ENCODE measurements at places on chromosomes 7 and 10. TPM values are rescaled to one million over a fixed set of nuclear protein-coding genes. Genes with fewer than 3 reads are reported as not detected.

DNA sequence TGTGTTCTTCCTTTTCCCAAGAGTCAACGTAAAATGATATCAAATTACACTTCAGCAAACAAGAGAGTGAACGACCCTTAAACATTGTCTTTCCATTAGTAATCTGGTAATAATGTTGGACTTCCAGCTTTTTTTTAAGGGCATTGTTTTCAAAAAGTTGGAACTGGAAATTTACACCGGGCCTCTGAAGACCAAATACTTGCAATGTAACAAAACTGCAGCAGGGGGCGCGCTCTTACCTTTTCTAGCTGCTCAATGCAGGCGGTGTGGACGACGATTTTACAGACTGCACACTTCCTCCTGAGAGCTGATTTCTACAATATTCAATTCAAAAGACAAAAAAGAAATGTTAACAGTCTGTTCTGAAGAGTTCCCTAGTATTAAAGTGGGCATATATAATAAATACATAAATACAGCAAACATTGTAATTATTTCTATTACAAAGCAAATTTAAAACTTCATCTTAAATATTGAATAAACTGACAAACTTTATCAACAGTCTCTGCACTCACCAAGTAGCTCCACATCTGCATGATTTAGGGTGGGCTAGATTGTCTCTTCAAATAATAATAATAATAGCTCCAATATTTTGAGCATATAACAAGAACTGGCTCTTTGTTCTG lies 190.4 kb downstream of the DGKI start:
- peak; percentile 25 for DNase-seq

DNA sequence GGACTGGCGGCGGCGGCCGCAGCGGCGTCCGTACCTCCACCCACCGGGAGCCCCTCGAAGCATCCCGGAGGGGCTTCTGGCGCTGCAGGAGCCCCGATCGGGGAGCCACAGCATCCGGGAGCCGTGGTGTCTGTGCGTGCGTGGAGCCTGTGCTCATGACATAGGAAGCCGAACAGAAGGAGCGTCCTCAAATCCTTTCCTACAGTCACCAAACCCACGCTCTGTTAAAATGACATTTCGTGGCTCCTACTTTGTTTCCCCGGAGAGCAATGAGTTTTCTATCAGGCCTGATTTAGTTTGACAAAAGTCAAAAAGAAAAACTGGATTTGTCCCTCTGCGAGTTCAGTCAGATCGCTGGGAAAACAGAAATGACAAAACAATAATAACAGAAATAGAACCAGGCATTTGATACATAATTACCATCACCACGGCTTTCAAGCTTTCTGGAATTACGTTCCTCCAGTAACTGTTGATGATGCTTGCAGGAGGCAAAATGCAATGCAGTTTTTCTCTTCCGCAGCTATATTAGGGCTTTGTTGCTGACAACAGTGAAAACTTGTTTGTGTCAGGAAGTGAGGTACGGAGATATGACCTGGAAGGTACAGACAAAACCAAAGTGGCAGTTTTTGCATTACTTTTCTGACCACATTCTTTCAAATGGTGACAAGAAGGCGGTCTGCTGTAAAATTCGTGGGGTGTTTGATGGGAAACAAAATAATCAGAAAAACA lies 219.3 kb upstream of the MKLN1 start:
- no peak for DNase-seq

- DNase-seq = no peak
Measured at GRCh38 chr7:39406467-39406866, 159.7 kb upstream of the YAE1 start.

DNA sequence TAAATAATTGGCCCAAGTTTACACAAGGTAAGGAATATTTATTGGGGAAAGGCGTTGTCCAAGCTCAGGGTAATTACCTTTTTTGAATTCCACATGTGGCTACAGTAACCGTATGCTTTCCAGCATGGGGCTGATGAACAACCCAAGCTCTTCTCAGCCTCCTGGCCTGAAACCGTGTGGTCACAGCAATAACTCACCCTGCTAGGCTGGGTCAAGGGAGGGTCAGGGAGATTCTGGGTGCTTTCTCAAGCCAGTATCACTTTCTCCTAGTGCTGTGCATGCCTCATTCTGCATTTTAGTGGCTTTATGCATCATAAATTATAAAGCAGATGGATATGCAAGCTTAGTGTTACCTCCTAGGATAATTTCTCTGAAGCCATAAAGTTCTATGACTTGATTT lies 273.9 kb downstream of the PAXIP1 start:
- no peak for DNase-seq

- no peak for DNase-seq
Measured at GRCh38 chr10:88908194-88908593, 28.1 kb downstream of the STAMBPL1 start.

- no peak for DNase-seq
Measured at GRCh38 chr10:93154531-93154930, 80.8 kb downstream of the CYP26A1 start.

Gene GRM8
- total RNA-seq = 3.7 TPM

All from occipital lobe (tissue), 3 donors.